ENCODE measurements at places on chromosomes 13 and 19.
A peak's percentile ranks its signal among the peaks of the same experiment; 100 is the strongest.

GRCh38 chr13:105441051-105441750 is 1094.3 kb downstream of the EFNB2 start:
- no peak for DNase-seq

DNA sequence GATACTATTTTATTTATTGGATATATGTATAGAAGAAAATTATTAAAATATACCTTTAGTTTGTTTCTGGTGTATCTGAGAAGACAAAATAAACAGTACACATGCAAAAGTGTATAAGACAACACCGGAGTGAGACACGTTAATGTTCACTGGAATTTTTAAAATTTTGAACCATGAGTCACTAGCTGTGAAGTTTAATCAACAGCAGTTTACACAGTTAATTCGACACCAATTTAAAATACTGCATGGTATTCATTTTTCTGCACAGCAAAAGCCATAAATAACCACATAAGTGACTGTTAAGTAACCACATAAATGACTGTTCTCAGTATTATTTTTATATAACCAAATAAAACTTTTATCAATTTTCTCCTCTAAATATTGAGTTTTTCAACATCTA is 418.7 kb upstream of the NBEA start:
- DNase-seq = no peak

DNA sequence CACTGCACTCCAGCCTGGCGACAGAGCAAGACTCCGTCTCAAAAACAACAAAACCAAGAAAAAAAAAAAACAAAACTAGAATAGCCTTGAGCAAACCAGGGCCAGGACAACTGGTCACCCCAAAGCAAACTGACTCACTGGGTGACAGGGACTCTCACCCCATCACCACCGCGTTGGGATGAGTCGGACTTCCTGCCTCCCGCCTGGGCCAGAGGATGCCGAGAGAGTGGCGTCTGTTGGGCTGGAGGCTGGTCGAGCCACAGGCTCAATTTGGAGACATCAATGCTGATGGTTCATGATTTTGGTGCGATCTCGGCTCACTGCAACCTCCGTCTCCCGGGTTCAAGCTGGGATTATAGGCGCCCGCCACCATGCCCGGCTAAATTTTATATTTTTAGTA is 11.6 kb downstream of the TMPRSS9 start:
- no peak for DNase-seq

GRCh38 chr13:63864171-63864902 is 2448.7 kb upstream of the PCDH20 start:
- no peak for DNase-seq

DNA sequence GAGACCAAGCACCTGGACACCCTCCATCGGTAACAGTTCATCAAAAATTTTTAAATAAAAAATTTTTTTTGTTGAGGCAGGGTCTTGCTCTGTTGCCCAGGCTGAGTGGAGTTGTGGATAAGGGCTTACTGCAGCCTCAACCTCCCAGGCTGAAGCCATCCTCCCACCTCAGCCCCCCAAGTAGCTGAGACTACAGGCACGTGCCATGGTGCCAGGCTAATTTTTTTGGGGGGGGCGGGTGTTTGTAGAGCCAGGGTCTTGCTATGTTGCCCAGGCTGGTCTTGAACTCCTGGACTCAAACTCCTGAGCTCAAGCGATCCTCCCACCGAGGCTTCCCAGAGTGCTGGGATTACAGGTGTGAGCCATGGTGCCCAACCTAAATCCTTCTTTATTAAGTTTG is 4.7 kb downstream of the LGALS7B start:
- no peak for DNase-seq

- DNase-seq = no peak
Measured at GRCh38 chr19:55461974-55462626, 658 bp upstream of the ISOC2 start.

DNA sequence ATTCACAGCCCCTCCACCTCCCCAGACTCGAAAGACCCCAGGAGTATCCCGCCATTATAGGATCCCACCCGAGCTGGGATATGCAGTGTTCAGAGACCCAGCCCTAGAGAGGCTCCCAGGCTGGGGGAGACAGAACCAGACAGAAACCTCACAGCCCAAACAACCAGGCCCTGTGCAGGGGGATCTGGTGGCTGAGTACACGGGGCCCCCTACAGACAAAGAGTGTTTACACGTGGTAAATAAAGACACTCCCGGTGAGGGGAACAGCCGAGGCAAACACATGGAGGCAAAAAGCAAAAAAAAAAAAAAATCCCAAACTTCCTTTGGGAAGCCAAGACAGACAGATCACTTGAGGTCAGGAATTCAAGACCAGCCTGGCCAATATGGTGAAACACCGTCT is 25.1 kb downstream of the TINCR start:
- DNase-seq = no peak

DNA sequence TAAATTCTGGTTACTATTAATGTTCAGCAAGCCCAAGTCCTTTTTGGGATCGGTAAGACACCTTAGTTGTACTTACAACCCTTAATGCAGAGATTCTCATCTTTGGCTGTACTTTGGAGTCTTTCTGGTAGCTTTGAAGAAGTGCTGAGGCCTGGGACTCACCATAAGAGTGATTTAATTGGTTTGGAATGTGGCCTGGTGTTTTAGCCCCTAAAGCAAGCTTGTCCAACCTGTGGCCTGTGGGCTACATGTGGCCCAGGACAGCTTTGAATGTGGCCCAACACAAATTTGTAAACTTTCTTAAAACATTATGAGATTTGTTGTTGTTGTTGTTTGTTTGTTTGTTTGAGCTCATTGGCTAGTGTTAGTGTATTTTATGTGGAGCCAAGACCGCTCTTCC is 215.3 kb downstream of the ZIC5 start:
- DNase-seq = no peak

- DNase-seq = no peak
Measured at GRCh38 chr13:70829748-70830147, 721.5 kb upstream of the KLHL1 start.

GRCh38 chr13:91245288-91245687 is 102.2 kb upstream of the MIR17HG start:
- DNase-seq = no peak

DNA sequence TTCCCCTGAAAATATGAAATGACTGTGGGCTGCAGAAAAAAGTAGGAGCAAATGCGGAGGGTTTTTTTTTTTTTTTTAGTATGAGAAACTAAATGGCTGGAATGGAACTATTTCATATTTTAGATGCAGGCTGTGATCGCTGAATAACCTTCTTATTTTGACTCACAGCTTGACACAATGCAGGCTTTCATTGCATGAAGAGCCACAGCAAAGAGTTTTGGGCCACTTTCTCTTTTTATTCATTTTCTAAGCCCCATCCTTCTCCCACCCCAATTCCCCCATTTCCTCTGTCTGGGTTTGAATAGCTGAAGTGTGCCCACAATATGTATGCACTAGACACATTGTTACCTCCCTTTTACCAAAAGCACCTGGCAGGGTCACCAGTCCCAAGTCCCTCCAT is 125.9 kb downstream of the COG6 start:
- no peak for DNase-seq

- no peak for DNase-seq
Measured at GRCh38 chr13:84605927-84606326, 723.7 kb upstream of the SLITRK1 start.

DNA sequence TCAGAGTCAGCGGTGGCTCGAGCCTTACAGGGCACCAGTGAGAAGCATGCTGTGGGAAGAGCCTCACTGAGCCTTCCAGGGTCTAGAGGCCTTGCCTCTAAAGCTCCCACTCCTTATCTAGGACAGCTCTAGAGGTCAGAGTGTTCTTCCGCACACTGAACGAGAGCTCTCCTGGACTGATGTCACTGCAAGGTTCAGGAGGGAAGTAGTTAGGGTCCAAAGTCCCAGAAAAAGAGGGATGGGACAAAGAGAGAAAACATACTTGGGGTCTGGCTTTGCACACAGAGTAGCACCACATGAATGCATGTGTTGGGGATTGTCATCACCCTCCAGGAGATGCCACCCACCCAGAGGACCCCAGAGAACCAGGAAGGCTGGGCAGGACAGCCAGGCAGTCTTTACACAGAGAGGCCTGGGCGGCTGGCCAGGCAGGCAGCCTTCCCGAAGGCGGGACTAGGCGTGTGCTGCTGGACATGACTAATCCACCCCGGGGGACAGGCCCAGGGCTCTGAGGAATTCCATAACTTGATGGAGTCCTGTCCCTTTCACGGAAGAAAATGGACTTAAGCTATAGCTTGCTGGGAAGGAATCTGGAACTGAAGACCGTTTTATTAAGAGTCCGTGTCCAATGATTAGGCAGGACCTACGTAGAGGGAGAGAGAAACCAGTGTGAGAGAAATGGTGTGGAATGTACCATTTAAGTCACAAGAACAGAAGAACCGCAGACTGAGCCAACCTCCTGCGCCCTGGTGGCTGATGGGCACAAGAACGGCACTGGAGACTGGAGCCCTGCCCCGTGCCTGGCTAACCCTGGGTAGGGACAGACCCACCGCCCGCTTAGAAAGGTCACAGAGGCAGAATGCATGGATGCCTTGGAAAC is 16.6 kb upstream of the EPHX3 start:
- no peak for DNase-seq

DNA sequence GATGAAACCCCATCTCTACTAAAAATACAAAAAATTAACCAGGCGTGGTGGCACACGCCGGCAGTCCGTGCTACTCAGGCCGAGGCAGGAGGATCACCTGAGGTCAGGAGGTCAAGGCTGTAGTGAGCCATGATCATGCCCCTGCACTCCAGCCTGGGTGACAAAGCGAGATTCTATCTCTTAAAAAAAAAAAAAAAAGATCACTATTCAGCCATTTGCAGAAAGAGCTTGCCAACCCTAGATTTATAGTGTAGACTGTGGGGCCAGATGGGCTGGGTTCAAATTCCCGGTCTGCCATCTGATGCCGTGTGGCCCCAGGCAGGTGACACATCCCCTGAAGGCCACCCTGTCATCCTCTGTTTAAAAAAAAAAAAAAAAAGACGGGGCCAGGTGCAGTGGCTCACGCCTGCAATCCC is 28.9 kb downstream of the SMIM24 start:
- no peak for DNase-seq

DNA sequence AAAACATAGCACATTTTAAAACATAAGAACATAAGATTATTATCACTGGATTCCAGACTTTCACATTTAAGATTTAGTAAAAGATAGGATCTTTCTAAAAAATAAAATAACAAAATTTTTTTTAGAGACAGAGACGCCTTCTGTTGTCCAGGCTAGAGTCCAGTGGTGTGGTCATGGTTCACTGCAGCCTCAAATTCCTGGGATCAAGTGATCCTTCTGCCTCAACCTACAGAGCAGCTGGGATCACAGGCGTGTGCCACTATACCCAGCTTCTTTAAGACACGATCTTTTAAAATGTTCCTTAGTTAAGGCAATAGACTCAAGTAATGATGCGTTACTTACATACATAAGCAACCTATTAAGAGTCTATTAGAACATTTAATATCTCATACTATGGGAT is 32.7 kb downstream of the ALG5 start:
- no peak for DNase-seq

DNA sequence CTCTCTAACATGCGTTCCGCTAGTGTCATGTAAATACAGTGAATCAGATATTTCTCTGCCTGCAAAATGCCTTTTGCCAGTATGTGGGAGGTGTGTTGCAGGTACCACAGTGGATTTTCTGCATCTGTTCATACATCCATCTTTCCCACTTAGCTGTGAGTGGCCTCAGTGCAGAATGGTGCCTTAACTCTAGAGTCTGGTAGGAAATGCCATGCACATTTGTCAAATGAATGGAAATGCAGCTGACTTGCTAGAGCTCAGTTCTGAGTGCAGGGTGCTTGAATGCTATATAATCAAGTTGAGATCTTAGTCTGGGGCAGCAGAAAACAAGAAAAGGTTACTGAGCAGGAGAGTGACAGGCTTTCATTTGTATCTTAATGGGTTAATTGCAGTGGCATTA is 68.2 kb downstream of the LRCH1 start:
- no peak for DNase-seq

GRCh38 chr19:1214299-1214861 is 8.8 kb downstream of the STK11 start:
- DNase-seq = no peak

- DNase-seq = no peak
Measured at GRCh38 chr13:40064154-40065097, 409.0 kb downstream of the COG6 start.

GRCh38 chr13:58630794-58631193 is 999.2 kb downstream of the PCDH17 start:
- no peak for DNase-seq

- no peak for DNase-seq
Measured at GRCh38 chr19:57720878-57721277, 6.5 kb downstream of the ZNF671 start.

DNA sequence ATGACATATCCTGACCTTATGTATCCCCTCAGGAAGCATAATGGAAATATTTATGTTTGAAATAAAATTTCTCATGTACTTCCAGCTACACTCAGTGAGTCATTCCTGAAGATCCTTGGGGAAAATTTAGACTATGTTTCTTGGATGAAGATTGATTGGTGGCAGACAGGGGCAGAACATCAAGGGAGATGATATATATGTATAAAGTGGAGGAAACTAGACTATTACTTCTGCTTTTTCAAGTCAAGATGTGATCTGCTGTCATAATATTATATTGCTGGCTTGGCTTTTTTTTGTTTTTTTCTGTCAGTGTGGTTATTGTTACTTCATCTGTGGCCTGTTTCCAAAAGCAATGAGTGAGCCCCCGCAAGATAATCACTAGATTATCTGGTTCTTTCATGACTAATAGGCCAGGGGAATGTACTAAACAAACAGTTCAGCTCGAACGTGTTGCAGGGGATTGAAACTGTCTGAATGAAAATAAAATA is 87.2 kb upstream of the TNFSF11 start:
- DNase-seq = no peak

DNA sequence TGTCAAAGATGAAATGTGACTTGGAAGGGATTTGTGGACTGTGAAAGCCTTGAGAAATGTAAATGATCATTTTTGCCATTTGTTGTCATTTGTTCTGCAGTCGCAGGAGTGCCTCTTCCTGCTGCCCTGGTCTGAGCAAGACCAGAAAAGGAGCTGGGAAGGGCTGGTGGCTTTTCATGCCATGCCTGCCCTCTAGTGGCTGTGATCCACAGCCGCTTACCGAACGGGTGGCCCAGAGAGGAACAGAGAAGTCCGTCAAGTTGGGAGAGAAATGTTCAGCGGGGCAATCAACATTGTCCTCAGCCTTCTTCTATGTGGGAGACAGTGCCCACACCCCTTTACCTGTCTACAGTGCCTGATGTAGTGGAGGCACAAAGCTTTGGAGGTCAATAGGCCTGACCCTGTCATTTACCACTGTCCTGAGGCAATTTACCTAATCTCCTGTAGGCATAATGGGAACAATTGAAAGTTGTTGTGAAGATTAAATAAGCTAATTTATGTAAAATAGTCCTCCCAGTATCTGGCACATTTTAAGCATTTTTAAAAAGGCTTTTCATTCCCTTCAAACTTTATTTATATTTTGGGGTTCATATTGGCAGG is 224.5 kb downstream of the B3GLCT start:
- DNase-seq = peak; percentile 61

DNA sequence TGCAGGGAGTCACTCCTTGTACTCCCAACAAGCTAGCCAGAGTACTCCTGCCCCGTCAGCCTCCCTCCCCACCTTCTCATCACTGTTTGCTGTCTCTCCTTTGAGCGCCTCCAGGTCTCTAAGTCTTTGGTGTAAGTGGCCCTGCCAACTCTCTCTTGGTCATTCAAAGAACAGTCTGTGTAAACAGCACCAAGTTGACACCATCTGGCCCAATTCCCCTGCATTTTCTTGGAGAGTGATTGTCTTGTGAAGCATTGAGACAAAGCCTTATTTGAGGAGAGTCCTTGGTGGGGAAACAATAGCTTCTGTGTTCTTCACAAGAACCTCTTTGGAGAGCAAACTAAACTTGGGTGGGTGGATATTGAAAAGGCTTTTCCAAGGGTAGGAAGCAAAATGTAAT is 114.6 kb upstream of the RNF113B start:
- DNase-seq = no peak

GRCh38 chr13:50712456-50712855 is 131.0 kb downstream of the DLEU7 start:
- DNase-seq = no peak

Measured in T-helper 1 cell (primary cell).